Adrenal gland (tissue), 19 donors: ENCODE measurements at places on chromosomes 3 and 15. TPM values are rescaled to one million over a fixed set of nuclear protein-coding genes. Genes with fewer than 3 reads are reported as not detected.
A peak's percentile ranks its signal among the peaks of the same experiment; 100 is the strongest.

Gene COX5A
- polyA plus RNA-seq = 190 TPM

Gene MCTP2
- 4.7 TPM for polyA plus RNA-seq

Gene TGM4
- polyA plus RNA-seq = 0.22 TPM

Gene CCDC9B
- polyA plus RNA-seq = 6.5 TPM

Gene PSTPIP1
- polyA plus RNA-seq = 1.4 TPM

Gene MPI
- polyA plus RNA-seq = 37.9 TPM

- H3K27ac ChIP-seq = no peak overlapping the region
- no peaks in the 10 kb centered on the region for H3K27me3 ChIP-seq
- H3K4me1 ChIP-seq = no peaks in the 10 kb centered on the region
- no peaks in the 10 kb centered on the region for H3K36me3 ChIP-seq
These were observed 107.9 kb upstream of the ATP10A start for GRCh38 chr15:25971053-25971452.

DNA sequence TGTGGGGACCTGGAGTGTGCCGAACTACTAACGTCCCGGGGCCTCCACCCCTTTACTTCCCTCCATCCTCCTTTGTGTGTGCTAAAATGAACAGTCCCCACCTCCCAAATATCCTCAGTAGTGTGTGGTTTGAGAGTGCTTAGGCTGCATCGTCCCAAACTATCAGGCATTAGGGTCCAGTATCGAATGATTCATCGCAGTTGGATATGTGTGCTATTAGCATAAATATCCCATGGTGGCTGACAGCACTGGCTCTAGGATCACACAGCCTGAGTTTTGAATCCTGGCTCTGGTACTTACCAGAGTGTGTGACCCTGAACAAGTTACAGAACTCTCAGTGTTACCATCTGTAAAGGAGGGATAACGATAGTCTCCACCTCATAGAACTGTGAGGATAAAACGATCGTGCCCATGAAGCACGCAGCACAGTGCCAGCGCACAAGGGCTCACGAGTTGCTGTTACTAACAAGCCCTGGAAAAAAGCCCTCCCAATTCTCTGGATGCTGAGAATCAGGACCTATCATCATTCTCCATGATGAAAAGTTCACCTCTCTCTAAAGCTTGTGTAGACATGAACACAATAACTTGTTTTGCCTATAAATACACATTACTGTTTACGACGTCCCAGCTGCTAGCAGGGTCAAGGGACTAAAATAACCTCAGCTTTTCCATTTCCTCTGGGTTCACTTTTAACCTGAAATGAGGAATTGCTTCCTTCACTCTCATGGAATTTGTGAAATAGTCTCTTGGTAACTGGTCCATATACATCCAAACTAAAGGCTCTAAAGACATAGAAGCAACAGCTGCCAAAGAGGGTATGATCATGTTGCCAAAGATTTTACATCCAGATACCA is 51.0 kb downstream of the VGLL4 start:
- no peaks in the 10 kb centered on the region for H3K36me3 ChIP-seq
- no peak for DNase-seq
- H3K4me1 ChIP-seq = peaks cover 46% of the 10 kb centered on the region
- H3K4me3 ChIP-seq = no peak overlapping the region
- H3K27ac ChIP-seq = peak overlapping the region; percentile 53

DNA sequence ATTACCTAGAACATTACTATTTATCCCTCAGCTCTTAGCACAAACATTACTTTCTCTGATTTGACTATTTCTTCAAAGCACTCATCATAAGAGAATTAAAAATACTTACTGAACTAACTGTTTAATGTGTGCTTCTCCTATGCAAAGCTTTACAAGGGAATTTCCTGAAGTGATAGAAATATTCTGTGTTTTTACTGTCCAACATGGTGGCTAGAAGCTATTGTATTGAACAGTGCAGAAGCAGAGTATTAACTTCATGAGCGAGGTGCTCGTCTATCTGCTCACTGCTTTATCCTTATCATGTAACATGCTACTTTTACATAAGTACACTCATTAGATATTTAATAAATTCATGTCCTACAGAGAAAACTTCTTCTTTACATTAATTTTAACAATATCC is 239.1 kb downstream of the ISL2 start:
- H3K4me1 ChIP-seq = peaks cover 15% of the 10 kb centered on the region
- no peaks in the 10 kb centered on the region for H3K36me3 ChIP-seq
- no peak overlapping the region for H3K27ac ChIP-seq
- no peaks in the 10 kb centered on the region for H3K27me3 ChIP-seq

DNA sequence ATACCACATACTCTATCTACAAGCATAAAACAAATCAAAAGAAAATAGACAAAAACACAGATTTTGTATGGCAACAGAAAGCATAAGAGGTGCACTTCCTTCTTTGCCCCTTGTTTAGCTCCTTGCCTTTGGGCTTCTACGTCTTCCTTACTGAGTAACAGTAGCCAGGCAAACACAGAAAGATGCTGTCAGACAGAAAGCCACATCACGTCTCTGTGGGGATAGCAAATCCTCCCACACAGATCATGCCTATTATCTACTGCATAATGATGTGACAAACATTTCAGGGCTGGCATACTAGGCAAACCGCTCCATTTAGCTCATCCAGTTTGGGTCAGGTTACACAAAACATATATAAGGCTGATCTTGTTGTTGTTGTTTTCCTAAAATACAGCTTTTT is 92.7 kb downstream of the BOC start:
- H3K27ac ChIP-seq = no peak overlapping the region
- no peak overlapping the region for H3K4me3 ChIP-seq
- H3K27me3 ChIP-seq = no peaks in the 10 kb centered on the region
- no peaks in the 10 kb centered on the region for H3K36me3 ChIP-seq
- no peaks in the 10 kb centered on the region for H3K4me1 ChIP-seq
- DNase-seq = no peak

GRCh38 chr15:82810061-82810889 is 847 bp downstream of the WHAMM start:
- H3K27ac ChIP-seq = peak overlapping the region; percentile 76
- peak overlapping the region; percentile 14 for H3K4me3 ChIP-seq
- no peaks in the 10 kb centered on the region for H3K27me3 ChIP-seq

DNA sequence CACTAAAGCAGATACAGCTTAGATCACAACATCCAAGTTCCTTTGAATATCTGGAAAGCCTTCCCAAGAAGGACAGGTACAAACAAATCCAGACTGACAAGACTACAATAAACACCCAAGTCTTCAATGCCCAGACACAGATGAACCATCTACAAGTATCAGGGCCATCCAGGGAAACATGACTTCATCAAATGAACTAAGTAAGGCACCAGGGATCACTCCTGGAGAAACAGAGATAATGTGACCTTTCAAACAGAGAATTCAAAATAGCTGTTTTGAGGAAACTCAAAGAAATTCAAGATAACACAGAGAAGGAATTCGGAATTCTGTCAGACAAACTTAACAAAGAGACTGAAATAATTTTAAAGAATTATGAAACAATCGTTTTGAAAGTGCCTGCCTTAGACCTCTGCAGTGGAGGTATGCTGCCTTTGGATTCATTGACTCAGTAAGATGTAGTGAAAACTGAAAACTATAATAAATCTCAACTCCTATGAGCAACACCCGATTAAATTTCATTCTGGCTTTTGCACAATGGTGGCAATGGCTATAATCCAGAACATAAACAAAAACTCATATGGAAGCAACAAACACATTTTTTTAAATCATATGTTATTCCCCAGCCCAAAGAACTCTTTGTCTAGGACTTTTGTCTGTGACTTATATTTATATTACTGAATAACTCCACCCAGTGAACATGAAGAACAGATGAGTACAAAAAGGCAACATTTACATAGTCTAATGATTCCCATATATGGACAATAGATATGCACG is 12.6 kb upstream of the COL8A1 start:
- H3K27me3 ChIP-seq = no peaks in the 10 kb centered on the region
- H3K4me1 ChIP-seq = no peaks in the 10 kb centered on the region
- H3K4me3 ChIP-seq = no peak overlapping the region
- no peak overlapping the region for H3K27ac ChIP-seq
- no peaks in the 10 kb centered on the region for H3K36me3 ChIP-seq

DNA sequence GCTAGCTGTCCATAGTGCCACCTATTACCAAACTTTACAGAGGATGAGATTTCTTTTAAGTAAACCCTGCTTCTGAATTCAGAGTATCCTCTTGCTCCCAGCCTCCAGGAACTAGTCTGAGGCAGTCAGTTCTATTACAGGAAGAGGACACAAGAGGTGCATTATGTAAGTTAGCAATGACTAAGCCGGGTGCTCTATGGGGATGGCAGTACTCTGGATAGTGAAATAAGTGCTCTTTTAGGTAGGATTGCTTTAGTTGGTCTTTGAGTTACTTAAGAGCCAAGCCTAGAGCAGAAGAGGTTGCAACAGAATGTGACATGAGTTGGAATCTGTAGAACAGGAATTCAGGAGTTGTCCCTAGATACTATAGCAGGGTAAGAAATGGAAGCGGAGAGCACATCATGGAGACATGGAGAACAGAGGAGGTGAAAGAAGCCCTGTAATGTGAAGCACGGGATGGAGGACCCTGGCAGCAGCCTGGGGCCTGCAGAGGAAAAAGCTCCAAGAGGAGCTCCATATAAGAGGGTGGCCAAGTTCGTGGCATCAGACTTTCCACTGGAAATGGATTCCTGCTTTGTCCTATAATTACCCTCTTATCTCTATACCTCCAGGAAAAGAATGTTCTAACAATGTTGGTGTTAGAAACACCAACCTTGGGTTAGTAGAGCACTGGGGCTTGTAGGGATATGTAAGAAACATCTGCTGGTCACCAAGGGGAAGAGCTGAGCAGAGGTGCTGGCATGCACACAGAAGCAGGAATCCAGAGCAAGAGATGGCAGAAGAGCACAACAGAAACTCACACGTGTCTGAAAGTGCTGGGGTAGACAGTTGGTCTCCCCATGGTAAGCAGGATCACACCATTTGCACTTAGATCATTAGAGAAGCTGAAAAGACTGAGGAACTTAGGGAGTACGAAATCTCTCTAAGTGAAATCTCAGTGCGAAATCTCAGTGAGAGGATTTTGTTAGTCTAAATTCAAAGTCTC is 851.1 kb downstream of the FHIT start:
- H3K4me1 ChIP-seq = no peaks in the 10 kb centered on the region
- H3K36me3 ChIP-seq = no peaks in the 10 kb centered on the region
- no peaks in the 10 kb centered on the region for H3K27me3 ChIP-seq
- no peak overlapping the region for H3K27ac ChIP-seq
- no peak for DNase-seq

DNA sequence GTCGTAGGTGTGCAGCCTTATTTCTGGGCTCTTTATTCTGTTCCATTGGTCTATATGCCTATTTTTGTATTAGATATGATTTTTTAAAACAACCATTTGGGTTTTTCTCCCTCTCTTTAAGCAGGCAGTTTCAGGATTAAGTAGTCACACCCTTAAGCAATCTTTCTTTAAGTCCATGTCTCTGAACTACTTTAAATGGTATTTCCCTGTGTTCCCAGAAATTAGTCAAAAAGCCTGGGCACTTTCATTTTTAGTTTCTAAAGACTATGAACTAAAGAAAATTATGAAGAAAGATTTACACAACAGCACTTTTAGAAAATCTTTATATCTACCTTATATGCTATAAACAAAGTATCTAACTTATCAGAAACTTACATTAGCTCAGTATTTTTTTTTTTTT is 110.3 kb downstream of the FAIM start:
- H3K4me3 ChIP-seq = no peak overlapping the region
- no peaks in the 10 kb centered on the region for H3K27me3 ChIP-seq
- H3K27ac ChIP-seq = no peak overlapping the region
- no peaks in the 10 kb centered on the region for H3K36me3 ChIP-seq
- H3K4me1 ChIP-seq = no peaks in the 10 kb centered on the region
- no peak for DNase-seq

- H3K27me3 ChIP-seq = no peaks in the 10 kb centered on the region
- H3K36me3 ChIP-seq = no peaks in the 10 kb centered on the region
- DNase-seq = no peak
- no peak overlapping the region for H3K4me3 ChIP-seq
- H3K4me1 ChIP-seq = no peaks in the 10 kb centered on the region
- H3K27ac ChIP-seq = no peak overlapping the region
These were observed 35.4 kb downstream of the RNU5B-1 start for GRCh38 chr15:65339920-65340319.

- peak overlapping the region; percentile 83 for H3K27ac ChIP-seq
- no peak overlapping the region for H3K4me3 ChIP-seq
- DNase-seq = peak; percentile 88
- no peaks in the 10 kb centered on the region for H3K36me3 ChIP-seq
- no peaks in the 10 kb centered on the region for H3K27me3 ChIP-seq
These were observed 1.9 kb upstream of the PLCD1 start for GRCh38 chr3:38031022-38031994.

DNA sequence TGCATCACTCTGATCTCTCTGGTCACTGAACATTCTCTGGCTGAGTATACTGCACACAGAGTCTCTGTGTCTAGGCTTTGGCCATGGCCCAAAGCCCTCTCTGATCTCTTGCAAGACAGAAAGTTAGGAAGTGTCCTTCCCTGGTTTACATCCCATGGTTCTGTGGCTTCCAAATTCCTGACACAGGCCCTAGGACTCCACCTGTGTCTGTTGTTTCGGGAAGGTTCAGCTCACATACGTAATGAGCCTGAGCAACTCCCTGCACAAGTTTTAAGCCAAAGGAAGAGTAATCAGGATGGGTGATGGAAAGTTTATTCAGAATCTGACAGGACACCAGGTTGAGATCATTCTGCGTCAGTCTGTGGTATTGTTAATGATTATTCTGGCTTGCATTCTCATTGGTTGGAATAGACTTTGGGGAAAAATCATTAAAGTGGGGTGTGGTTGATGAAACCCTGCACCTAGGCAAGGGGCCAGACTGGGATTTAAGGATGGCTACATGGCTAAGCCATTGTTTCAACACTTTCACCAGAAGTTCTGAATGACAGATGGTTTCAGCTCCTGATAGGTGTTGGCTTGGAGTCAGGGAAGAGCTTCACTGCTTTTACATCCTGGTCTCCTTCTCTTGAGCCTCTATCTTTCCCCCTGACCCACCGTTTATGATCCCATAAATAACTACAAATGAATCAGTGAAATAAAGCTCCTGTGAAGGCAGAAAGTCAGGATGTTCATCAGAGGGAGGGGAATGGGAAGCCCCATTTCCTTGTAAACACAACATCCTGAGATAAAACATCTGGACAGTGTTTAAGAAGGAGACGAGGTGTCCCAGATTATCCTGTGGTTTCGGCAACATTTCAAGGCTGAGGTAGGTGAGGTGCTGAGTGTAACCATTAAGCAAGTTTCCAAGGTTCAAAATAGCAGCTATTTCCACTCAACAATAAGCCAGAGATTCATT is 14.1 kb downstream of the LCMT2 start:
- H3K27ac ChIP-seq = no peak overlapping the region
- H3K4me3 ChIP-seq = no peak overlapping the region
- H3K27me3 ChIP-seq = no peaks in the 10 kb centered on the region
- no peaks in the 10 kb centered on the region for H3K4me1 ChIP-seq

- H3K27ac ChIP-seq = no peak overlapping the region
- no peaks in the 10 kb centered on the region for H3K36me3 ChIP-seq
- no peak for DNase-seq
- H3K4me1 ChIP-seq = no peaks in the 10 kb centered on the region
- H3K27me3 ChIP-seq = no peaks in the 10 kb centered on the region
These were observed 364.2 kb upstream of the PLSCR5 start for GRCh38 chr3:146969356-146969755.

- no peak overlapping the region for H3K27ac ChIP-seq
- no peak for DNase-seq
- H3K36me3 ChIP-seq = no peaks in the 10 kb centered on the region
- no peak overlapping the region for H3K4me3 ChIP-seq
- H3K4me1 ChIP-seq = peaks cover 3% of the 10 kb centered on the region
These were observed 13.1 kb upstream of the USP3 start for GRCh38 chr15:63491116-63491827.

- DNase-seq = no peak
- no peaks in the 10 kb centered on the region for H3K36me3 ChIP-seq
- H3K27me3 ChIP-seq = no peaks in the 10 kb centered on the region
- no peak overlapping the region for H3K4me3 ChIP-seq
These were observed 6.6 kb downstream of the GRIP2 start for GRCh38 chr3:14533457-14533958.
